ENCODE measurements at places on chromosomes 1 and 21.

- no peaks in the 10 kb centered on the region for H3K27me3 ChIP-seq
- no peak overlapping the region for H3K4me3 ChIP-seq
- no peaks in the 10 kb centered on the region for H3K36me3 ChIP-seq
- DNase-seq = no peak
Measured at GRCh38 chr21:29389136-29389535, 90.4 kb downstream of the BACH1 start.

DNA sequence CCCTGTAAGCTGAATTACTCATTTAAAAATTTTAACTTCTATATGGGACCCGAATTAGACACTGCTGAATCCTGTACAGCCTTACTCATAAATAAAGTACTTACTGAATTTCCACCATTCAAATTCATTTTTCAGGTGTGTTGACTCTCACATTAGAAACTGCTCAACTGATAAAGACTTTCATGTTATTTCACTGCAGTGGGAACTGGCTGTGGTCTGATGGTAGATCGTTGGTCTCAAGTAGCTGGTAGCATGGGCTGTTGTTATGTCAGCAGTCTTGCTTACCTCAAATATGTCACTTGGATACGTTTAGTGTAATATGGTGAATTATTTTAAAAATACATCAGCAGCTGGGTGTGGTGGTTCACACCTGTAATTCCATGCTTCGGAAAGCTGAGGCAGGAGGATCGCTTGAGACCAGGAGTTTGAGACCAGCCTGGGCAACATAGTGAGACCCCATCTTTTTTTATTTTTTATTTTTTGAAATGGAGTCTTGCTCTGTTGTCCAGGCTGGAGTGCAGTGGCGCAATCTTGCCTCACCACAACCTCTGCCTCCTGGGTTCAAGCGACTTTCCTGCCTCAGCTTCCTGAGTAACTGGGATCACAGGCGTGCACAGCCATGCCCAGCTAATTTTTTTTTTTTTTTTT, 10.4 kb downstream of the DEGS1 start:
- no peaks in the 10 kb centered on the region for H3K4me1 ChIP-seq
- H3K27ac ChIP-seq = no peak overlapping the region
- peaks cover 17% of the 10 kb centered on the region for H3K36me3 ChIP-seq
- H3K4me3 ChIP-seq = no peak overlapping the region
- no peak for DNase-seq

- H3K4me3 ChIP-seq = no peak overlapping the region
- no peaks in the 10 kb centered on the region for H3K27me3 ChIP-seq
- DNase-seq = no peak
- no peaks in the 10 kb centered on the region for H3K4me1 ChIP-seq
Measured at GRCh38 chr1:71621785-71622184, 541.0 kb upstream of the ZRANB2 start.

GRCh38 chr1:173421789-173422188, 55.3 kb upstream of the PRDX6 start:
- no peak overlapping the region for H3K27ac ChIP-seq
- peaks cover 2% of the 10 kb centered on the region for H3K36me3 ChIP-seq

- H3K27me3 ChIP-seq = no peaks in the 10 kb centered on the region
- H3K4me3 ChIP-seq = no peak overlapping the region
- H3K4me1 ChIP-seq = no peaks in the 10 kb centered on the region
- H3K27ac ChIP-seq = no peak overlapping the region
- H3K36me3 ChIP-seq = peaks cover 17% of the 10 kb centered on the region
Measured at GRCh38 chr1:56501888-56502287, 77.5 kb downstream of the PLPP3 start.

DNA sequence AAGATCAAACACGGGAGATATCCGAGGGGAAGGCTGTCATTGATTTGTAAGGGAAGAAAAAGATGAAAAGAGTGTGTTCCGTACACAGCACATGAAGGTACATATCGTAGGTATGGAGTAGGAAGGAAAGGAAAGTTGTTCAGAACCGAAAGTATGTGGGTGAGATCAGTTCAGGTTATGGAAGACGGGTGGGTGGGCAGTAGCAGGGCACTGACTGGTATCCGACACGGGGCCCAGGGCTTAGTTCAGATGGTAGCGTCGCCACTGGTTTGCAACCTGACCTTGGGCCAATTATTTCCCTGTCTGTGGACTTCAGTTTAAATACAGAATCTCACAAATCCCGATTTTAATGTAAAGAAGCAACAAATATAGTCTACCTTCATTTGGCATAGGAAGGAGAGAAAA, 27.8 kb upstream of the A3GALT2 start:
- H3K36me3 ChIP-seq = no peaks in the 10 kb centered on the region
- H3K27me3 ChIP-seq = no peaks in the 10 kb centered on the region
- H3K27ac ChIP-seq = peak overlapping the region; percentile 95
- DNase-seq = no peak
- peak overlapping the region; percentile 96 for H3K4me3 ChIP-seq
- H3K4me1 ChIP-seq = peaks cover 49% of the 10 kb centered on the region

- no peak overlapping the region for H3K27ac ChIP-seq
- no peaks in the 10 kb centered on the region for H3K27me3 ChIP-seq
- peaks cover 10% of the 10 kb centered on the region for H3K36me3 ChIP-seq
- no peak for DNase-seq
Measured at GRCh38 chr1:110383251-110383990, 7.4 kb downstream of the SLC16A4 start.

GRCh38 chr21:31553926-31554325, 105.6 kb upstream of the SOD1 start:
- no peak for DNase-seq
- no peaks in the 10 kb centered on the region for H3K4me1 ChIP-seq
- no peak overlapping the region for H3K27ac ChIP-seq
- H3K36me3 ChIP-seq = no peaks in the 10 kb centered on the region
- no peak overlapping the region for H3K4me3 ChIP-seq

DNA sequence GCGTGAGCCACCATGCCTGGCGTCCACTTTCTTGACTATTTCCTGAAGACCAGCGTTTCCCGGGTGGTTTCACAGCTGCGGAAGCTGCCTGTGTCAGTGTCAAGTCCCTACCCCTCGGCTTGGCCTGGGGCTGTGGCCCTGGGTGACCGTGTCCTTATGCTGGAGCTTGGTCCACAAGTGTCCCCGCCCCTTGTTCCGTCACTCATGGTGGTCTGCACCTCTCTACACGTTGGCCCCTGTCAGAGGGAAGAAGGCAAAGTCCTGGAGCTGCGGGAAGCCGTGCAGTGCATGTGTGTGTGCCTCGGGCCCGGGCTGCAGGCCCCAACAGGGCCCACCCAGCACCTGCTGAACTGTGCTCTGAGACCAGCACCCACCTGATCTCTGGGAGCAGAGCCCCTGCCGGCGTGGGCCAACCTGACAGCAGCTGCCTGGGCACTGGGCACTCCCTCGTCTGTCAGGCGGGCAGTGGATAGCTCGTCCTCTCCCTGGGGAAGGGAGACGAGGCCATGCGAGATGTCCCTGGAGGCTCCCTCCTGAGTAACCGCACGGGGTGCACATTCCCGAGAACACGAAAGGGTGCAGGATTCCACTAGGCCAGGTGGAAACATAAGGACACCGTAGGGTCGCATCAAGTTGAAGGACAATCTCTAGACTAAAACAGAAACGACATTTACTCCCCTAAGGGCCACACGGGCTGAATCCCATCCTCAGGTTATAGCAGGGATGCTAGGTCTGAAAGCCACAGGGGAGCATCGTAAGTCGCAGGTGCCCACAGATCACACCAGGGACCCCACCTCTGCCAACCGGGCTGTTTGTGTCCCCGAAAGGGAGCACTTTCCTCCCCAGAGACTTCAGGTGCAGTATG, 2.4 kb upstream of the C1orf159 start:
- peaks cover 13% of the 10 kb centered on the region for H3K4me1 ChIP-seq
- no peak for DNase-seq
- H3K4me3 ChIP-seq = no peak overlapping the region
- no peaks in the 10 kb centered on the region for H3K27me3 ChIP-seq
- no peak overlapping the region for H3K27ac ChIP-seq

DNA sequence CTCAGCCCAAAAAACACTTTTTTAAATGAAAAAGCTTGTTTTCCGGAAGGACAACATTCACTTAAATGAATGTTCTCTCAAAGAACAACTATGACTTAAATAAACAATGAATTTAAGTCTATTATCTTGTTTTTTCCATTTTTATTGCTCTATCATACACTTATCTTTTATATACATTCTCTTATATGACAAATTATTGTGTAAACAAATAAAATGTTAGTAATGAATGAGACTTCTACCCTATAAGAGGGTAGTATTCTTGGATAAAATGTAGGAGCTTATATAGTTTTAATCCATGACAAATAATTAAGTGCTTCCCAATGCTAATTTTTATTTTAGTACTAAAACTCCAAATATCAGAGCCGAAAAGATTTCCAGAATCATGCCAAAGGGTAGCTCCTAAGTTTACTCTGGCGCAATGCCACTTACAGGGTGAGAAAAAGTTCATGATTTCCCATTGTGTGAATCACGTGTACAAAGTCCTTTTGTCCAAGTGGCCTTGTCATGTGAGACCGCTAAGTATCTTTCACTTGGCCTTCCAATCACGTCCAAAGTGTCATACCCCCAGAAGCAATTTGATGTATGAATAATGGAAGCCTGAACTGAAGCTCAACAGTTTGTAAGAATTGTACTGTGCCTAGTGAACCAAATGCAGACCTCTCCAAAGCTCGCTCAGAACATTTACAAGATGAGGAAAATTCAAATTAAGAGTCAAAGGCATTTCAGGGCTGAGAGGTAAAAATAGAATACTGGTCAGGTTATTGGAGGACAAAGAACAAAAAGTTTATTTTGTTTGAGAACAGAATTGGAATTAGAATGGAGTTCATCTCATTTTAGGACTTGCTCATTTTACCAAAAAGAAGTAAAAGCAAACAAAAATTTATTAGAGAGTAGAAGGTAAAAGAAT, 56.6 kb upstream of the C1orf21 start:
- H3K27me3 ChIP-seq = no peaks in the 10 kb centered on the region
- no peaks in the 10 kb centered on the region for H3K36me3 ChIP-seq
- peaks cover 16% of the 10 kb centered on the region for H3K4me1 ChIP-seq
- DNase-seq = no peak
- H3K4me3 ChIP-seq = no peak overlapping the region
- H3K27ac ChIP-seq = no peak overlapping the region

- no peak overlapping the region for H3K27ac ChIP-seq
- no peak overlapping the region for H3K4me3 ChIP-seq
- H3K4me1 ChIP-seq = no peaks in the 10 kb centered on the region
Measured at GRCh38 chr1:190138702-190139101, 339.0 kb downstream of the BRINP3 start.

DNA sequence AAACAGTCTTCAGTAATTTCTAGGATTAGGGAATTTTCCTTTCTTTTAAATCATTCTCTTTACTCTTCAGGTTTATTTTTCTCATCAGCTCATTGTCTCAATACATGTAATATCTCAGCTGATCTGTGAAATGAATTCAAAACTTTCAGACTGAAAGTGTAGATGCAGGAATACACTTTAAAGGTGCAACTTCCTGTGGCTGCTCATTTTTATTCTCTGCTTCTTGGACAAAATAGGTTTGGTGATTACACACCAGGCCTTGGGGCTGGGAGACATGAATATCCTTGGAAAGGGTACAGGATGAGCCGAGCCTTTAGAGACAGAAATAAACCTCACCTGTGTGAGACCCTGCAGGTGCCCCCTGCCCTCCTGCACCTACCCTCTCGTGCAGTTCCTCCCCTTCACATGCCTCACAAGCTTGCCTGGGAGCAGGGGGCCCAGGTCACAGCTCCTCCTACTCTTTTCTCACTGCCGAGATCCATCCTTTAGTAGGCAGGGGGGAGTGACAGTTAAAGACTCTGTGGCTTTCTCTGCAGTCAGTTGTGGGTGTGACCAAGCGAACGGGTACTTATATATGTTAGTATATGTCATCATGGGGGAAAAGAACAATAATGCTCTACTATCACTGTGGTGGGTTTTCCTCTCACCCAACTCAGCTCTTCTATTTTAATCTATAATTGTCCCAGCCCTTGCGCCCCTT, 23.6 kb downstream of the XCL2 start:
- H3K4me1 ChIP-seq = no peaks in the 10 kb centered on the region
- H3K4me3 ChIP-seq = no peak overlapping the region
- no peak overlapping the region for H3K27ac ChIP-seq
- DNase-seq = no peak
- H3K27me3 ChIP-seq = no peaks in the 10 kb centered on the region

DNA sequence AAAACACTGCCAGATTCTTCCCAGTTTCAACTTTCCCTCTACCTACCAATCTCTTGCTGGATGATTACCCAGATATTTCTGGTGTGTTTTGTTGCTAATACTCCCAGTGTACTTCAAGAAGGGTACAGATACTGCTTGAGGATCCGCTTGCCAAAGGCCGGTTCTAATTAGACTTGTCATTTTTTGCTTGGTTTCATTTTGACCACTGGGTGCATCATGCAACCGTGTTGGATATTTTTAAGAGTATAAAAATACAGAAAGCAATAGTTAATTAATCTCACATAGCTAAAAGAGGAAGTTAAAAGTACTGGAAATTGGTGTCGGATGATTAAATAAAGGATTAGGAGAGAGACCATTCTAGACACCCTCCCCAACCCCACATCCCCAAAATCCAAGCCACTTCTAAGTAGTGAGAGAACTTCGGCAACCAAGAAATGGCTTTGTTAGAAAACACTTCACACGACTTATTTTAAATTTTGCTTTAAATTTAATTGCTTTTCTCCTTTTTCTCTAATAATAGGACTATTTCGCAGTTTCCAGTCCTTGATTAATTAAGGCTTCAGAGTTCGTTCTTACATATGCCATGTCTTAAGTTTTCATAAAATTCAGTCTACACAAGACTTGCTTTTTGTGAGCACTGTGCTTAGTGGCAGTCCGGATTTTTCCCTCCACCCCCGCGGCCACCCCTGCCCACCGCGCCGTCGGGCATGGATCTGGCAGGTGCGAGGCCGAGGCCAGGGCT, 2.5 kb upstream of the CDKN2C start:
- peak overlapping the region; percentile 95 for H3K27ac ChIP-seq
- H3K4me3 ChIP-seq = peak overlapping the region; percentile 86
- H3K4me1 ChIP-seq = no peaks in the 10 kb centered on the region
- H3K27me3 ChIP-seq = no peaks in the 10 kb centered on the region

- H3K36me3 ChIP-seq = no peaks in the 10 kb centered on the region
- H3K27ac ChIP-seq = no peak overlapping the region
- H3K4me3 ChIP-seq = no peak overlapping the region
Measured at GRCh38 chr1:175870217-175870616, 126.8 kb upstream of the TNR start.

DNA sequence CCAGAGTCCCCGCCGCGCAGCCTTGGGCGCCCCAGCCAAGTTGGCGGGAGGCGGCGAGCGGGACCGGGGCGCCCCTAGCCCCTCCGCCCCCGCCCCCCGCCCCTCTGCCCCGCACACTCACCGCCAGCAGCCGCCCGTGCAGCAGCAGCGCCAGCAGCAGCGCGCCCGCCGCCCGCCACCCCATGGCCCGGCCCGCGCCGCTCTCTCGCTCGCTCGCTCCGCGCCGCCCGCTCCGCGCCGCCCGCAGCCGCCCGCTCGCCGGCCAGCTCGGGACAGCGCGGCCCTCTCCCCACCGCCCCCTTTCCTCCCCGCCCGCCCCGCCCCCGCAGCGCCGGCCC, at the start of gene HSPG2:
Gene HSPG2 (minus strand): TSS at position 277 of the 338 bp plus-strand sequence. CDS start 93 bp downstream, at position 184.
- no peaks in the 10 kb centered on the region for H3K36me3 ChIP-seq
- DNase-seq = no peak
- H3K4me1 ChIP-seq = peaks cover 31% of the 10 kb centered on the region
- no peaks in the 10 kb centered on the region for H3K27me3 ChIP-seq
- H3K27ac ChIP-seq = peak within 1 kb of the TSS; percentile 99
- H3K4me3 ChIP-seq = peak within 1 kb of the TSS; percentile 75

GRCh38 chr1:160761886-160762285, 22.8 kb downstream of the SLAMF7 start:
- H3K27me3 ChIP-seq = no peaks in the 10 kb centered on the region
- no peaks in the 10 kb centered on the region for H3K36me3 ChIP-seq
- no peak overlapping the region for H3K4me3 ChIP-seq
- DNase-seq = no peak
- no peak overlapping the region for H3K27ac ChIP-seq

All from thoracic aorta (tissue), 2 donors.